ENCODE measurements at places on chromosomes 3 and 15. TPM values are rescaled to one million over a fixed set of nuclear protein-coding genes. Genes with fewer than 3 reads are reported as not detected.

DNA sequence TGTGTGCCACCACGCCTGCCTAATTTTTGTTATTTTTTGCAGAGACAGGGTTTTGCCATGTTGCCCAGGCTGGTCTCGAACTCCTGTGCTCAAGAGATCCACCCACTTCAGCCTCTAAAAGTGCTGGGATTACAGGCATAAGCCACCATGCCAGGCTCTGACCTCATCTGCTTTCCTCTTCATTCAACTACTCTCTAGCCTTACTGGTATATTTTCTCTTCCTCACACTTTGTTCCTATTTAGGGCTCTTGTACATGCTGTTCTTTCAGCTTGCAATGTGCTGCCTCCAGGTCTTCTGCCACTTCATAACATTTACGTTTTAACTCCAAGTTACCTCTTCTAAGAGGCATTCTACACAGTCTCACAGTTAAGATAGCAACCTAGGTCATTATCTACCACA lies 34.9 kb downstream of the PIK3CB start:
- no peaks in the 10 kb centered on the region for H3K27me3 ChIP-seq
- H3K27ac ChIP-seq = peak overlapping the region; percentile 73
- peaks cover 46% of the 10 kb centered on the region for H3K4me1 ChIP-seq
- peak; percentile 35 for DNase-seq

Gene NLGN1
- 1.1 TPM for total RNA-seq

Gene PFKFB4
- 0.87 TPM for total RNA-seq

Gene ARRDC4
- total RNA-seq = 19.0 TPM

Gene SUSD5
- total RNA-seq = 0.84 TPM

Gene ACTC1
- 5.6 TPM for total RNA-seq

DNA sequence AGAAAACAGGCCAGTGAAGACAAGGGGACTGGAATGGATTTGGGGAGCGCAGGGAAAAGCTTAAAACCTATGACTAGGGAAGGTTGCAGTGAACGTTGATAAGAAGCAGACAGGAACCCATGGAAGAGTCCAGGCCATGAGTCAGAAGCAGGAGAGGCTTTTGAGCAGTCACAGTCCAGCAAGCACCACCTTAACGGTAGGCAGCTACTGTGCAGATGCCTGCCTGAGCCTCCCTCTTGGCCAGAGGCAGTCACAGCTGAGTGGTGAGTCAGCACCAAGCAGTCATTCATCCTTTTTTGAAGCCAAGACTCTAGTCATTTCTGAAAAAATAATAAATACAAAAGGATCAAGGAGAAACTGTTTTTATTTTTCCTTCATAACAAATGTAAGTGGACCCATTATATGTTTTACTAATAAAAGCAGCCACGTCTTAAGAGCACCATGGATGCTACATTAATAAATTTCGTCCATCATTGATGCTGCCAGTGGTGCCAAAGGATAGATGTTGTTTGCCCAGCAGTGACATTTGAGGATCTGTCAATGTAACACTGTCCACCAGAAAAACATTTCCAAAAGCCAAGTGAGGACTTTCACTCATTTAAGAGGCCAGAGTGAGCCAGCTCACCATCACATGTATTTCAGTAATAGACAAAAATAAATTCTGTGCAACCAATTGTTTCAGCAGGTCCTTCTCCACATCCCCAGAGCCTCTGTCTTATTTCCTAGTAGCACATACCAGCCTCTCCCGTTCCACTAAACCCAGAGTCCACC lies 42.1 kb upstream of the ACTC1 start:
- no peaks in the 10 kb centered on the region for H3K36me3 ChIP-seq
- no peaks in the 10 kb centered on the region for H3K4me1 ChIP-seq
- no peaks in the 10 kb centered on the region for H3K27me3 ChIP-seq
- H3K4me3 ChIP-seq = no peak overlapping the region
- DNase-seq = peak; percentile 29

DNA sequence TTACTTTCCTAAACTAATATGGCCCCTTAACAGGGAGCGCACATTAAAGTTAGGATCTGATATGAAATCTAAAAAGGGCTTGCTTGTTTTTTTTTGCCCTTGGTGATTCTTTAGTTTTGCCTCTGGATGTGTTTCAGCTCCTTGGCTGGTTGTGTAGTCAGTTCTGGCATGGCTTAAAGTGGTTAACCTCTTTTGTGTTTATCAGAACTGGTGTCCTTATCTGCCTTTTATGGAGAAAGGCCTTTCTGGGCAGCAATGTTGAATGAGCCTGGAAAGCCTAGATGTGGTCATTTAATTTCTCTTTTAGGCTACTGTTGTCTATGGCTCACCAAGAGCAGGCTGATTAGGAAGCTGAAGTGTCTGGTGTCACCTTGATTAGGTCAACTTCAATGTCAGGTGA lies 254.5 kb upstream of the ROPN1 start:
- peak overlapping the region; percentile 88 for H3K27ac ChIP-seq
- H3K4me1 ChIP-seq = peaks cover 28% of the 10 kb centered on the region
- no peaks in the 10 kb centered on the region for H3K27me3 ChIP-seq
- no peak overlapping the region for H3K4me3 ChIP-seq
- no peaks in the 10 kb centered on the region for H3K36me3 ChIP-seq
- no peak for DNase-seq

Gene SLC24A1
- total RNA-seq = 0.80 TPM

GRCh38 chr3:63875510-63875909 lies 11.8 kb downstream of the ATXN7 start:
- DNase-seq = no peak
- peaks cover 31% of the 10 kb centered on the region for H3K4me1 ChIP-seq
- no peak overlapping the region for H3K27ac ChIP-seq
- no peak overlapping the region for H3K4me3 ChIP-seq
- H3K36me3 ChIP-seq = no peaks in the 10 kb centered on the region
- H3K27me3 ChIP-seq = no peaks in the 10 kb centered on the region

Gene GDPGP1
- total RNA-seq = 2.7 TPM
